ENCODE measurements at places on chromosomes 1 and 21.

GRCh38 chr1:14781811-14782210 lies 183.3 kb downstream of the KAZN start:
- no peak for DNase-seq

DNA sequence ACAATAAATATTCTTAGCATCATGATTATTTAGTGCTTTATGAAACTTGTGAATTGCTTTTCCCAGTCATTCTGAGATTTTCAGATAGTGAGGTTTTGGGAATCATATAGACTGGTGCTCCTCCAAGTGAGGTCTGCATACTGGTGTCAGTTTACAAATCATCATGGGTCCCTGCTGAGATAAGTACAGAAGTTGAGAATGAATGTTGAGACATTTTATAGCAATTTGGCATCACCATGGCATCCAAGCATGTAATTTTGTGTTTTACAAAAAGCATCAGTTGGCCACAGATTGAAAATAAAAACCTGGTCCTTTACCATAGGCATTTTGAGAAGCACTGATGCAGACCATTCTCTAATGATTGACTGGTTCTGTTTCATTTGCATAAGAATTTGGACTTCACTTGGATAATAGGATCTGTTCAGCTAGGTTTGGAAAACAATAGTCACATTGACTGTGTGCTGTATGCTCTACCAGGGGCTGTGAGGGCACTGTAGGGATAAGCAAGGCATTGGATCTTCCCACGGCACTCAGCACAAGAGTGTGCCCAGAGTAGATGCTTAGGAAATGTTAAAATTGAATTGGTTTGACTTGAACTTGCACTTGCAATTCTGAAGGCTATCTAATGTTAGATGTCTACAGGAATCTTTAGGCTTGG lies 79.0 kb upstream of the JUN start:
- no peak for DNase-seq

- no peak for DNase-seq
Observed at GRCh38 chr1:212470059-212470458, 37.3 kb downstream of the NENF start.

DNA sequence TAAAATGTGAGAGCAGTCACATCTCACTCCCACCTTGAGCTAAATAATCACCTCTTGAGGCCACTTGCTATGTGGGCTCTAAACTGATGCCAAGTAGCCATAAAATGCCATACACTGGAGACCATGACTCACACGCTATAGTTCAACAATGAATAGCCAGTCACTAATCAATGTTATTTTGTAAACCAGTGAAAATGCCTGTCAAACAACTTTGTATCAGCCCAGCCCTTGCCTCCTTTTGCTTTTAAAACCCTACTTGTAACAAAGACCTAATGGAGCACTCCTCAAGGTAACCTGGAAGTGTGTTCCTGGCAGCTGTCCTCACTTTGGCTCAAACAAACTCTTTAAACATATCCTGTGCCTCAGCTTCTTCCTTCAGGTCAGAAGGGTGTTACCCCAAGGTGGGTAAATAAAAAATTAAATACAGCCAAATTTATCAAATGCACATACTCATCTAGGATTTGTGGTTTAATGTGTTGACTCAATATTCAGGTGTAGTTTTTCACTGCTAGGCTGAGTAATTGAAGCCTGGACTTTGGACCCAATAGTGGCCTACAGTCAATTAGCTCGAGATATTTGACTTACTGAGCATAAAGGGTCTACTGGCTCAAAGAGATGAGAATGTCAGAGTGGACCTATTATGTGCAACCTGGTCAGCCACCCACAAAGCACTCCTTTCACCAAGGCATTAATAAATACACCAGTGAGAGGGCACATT lies 154.3 kb downstream of the COQ8A start:
- no peak for DNase-seq

- no peak for DNase-seq
Observed at GRCh38 chr1:239886266-239886665, 205.4 kb upstream of the FMN2 start.

DNA sequence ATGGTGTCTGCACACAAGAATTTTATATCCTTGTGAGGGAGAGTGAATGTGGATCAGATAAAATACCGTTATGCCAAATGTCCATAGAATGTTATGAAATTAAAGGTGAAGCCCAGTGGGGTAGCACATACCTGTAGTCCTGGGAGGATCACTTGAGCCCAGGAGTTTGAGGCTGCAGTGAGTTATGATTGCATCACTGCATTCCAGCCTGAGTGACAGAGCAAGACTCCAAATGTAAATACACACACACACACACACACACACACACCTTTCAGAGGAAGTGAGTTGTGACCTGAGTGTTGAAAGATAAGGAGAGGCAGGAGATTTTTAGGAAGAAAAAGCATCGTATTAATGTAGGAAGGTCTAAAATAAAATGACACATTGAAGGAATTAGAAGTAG lies 28.1 kb upstream of the ZYG11A start:
- peak; percentile 56 for DNase-seq

- no peak for DNase-seq
Observed at GRCh38 chr1:215276582-215276981, 194.0 kb downstream of the KCNK2 start.

DNA sequence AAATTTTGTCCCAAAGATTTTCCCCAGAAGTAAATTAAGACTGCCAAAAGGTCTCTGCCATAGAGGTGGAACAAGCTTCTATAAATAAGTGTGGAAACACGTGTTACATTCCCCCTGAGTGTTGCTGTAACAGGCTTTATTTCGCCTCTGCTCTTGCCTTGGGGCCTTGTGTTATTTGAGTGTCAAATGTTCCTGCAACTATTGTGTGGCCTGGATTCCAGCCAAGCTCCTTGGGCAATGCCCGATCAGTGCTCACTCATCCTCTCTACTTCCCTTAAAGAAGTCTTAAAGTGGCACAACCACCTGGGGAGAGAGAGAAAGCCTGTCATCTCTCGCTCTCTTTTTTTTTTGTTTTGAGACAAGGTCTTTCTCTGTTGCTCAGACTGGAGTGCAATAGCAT lies 156.7 kb downstream of the NR5A2 start:
- DNase-seq = peak; percentile 78

DNA sequence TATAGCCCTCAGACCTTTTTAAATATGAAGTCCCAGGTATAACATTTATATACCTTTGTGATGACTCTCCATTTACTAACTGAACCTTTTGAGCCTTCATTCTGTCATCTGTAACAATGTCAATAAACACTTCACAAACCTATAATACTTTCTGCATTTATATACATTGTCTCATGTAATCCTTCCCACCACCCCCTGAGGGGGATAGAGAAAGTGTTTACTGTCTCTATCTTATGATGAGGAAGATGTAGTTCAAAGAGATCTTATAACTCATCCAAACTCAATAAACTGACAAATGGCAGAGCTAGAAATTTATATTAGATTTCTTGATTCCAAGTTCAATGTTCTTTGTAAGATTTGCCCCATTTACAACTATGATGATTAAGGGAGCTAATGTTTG lies 48.3 kb upstream of the CR2 start:
- DNase-seq = no peak

DNA sequence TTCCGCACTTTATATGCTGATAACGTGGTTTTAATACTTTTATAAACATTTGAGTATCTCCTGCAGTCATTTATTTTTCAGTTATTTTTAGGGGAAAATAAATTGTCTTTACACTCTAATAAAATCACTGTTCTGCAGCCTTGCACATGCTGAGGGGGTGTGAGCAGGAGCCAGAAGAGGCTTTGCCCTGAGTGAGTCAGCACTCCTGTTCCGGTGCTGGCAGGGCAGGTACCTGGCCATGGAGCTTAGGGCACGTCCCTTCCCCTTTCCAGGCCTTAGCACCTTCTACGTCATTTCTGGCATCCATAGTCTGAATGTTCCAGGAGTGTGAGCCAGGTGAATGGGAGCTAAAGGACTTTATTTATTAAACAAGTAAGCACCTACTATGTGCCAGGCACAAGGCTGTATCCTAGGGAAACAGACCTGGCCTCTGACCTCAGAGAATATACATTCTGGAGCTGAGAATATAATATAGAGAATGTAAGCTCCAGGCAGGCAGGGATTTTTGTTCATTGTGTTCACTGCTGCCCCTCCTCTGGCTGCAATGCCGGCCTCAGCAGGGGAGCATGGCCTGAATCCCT lies 402.9 kb downstream of the PTPRU start:
- DNase-seq = no peak

GRCh38 chr1:30929135-30929889 lies 20.8 kb upstream of the SDC3 start:
- peak; percentile 54 for DNase-seq

GRCh38 chr1:230853731-230854130 lies 14.6 kb downstream of the C1orf198 start:
- DNase-seq = no peak

DNA sequence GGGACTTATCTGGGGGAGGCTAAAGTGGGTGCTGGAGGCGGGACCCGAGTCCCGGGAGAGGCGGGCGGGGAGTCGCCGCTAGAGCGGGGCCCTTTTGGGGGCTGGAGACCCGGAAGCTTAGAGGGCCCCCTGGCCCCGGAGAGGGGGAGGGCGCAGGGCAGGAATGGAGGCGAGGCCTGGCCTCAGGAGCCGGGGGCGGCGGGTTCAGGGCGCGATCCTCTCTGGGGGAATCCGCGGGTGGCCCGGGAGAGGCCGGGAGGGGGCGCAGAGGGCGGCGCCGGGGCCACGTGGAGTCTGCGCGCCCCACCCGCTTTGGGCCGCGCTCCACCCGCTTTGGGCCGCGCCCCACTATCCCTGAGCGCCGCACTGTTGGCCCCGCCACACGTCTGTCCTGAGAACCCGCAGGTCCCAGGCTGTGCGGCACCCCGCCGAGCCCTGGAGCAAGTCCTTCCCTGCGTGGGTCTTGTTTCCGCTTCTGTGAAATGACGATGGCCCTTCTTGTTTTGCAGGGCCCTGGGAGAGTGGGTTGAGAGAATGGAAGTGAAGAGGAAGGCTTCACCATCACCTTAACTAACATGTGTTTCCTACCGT lies 84.4 kb downstream of the NKAIN1 start:
- peak; percentile 13 for DNase-seq

- no peak for DNase-seq
Observed at GRCh38 chr1:28888915-28889314, 25.5 kb upstream of the EPB41 start.

DNA sequence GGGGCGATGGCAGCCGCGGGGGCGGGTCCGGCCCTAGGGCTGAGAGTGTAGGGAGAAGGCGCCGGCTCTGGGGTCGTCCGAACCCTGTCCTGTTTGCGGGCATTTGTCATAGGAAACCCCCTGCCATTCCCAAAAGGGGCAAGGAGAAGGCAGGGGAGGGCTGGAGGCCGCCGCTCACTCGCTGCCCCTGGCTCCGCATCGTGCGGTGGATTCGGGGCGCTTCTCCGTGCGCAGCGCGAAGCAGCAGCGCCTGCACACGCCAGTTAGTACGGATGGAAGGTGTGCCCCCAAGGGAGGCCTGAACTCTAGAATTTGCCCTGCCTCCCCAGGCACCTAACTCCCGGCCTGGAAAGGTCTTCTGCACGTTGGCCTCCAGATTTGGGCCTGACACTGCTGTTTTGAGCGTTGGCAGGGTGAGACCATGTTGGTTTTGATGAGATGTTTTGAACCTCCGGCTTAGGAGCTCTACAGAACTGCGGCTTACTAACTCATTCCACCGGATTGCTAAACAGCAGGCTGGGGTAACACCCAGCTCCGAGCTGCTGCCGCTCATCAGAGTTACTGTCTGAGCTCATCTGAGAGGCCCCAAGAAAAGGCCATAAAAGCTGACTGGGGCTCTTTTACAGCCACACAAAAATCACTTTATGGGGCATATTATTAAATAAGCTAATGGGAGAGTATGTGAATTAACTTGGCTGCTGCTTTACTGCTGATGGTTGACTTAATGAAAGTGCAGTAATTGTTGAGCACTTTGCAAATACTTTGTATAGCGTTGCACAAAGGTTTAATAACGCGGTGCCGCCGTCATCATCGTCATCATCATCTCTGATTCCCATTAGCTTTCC lies 987 bp downstream of the GPR137B start:
- DNase-seq = no peak

GRCh38 chr1:98783821-98784220 lies 122.3 kb downstream of the SNX7 start:
- no peak for DNase-seq

- no peak for DNase-seq
Observed at GRCh38 chr1:218069180-218069579, 215.9 kb upstream of the RRP15 start.

DNA sequence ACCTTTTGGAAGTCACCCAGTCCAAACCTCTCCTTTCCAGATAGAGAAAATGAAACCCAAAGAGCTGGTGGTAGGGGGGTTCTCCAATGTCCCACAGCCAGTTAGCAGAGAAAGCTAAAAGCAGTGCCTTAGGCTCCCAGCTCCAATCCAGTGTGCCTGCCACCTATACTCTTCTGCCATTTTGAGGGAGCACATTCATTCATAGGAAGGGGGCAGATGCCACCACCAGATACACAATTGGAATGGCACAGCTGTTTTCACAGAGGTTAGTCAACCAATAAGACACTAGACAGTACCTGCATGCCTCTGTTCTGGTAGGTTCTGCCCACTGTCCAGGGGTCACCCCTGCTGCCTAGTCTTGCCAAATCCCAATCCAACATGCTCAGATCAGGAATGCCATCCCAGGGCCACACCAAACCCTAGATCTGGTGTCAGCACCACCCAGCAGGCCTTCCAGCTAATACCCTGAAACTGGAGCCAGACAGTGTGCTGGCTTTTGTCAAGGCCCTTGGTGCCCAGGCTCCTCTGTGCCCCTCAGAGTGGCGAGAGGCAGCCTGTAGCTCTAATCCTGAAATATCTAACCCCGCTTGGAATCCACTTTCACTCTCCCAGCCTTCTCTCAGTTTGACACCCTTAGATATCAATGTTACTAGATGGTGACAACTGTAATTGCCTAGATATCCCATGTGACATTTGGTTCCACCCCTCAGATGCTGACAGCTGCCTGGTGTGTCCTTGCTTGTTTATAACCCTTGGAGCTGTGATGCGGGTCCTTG lies 178.6 kb downstream of the TGFBR3 start:
- no peak for DNase-seq

DNA sequence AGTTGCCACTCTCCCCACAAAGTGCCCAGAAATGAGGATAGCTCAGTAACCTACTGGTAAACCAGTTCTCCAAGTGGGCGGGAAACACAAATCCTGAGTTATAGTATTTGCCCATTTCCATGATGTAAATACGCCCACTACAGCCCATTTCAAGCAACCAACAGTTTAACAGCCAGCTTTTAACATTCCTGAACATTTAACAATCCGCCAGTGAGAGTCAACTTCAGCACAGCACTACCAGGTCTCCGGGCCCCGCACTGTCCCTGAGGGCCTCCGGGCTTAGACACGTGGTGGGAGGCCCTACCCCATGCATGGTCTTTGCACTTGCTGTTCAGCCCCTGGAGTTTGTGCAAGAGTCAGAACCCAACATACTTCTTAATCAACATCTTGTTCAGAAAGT lies 132.0 kb upstream of the CTTNBP2NL start:
- no peak for DNase-seq

All from T47D (cell line).